IMR-90 (cell line): ENCODE measurements at places on chromosomes 1 and 21. TPM values are rescaled to one million over a fixed set of nuclear protein-coding genes. Genes with fewer than 3 reads are reported as not detected.

The ERRFI1 gene
- 101 and 106 TPM in 2 replicates for total RNA-seq

The UBE2U gene
- total RNA-seq = not detected in 2 replicates

The C1orf141 gene
- not detected in 2 replicates for total RNA-seq

The NTMT2 gene
- total RNA-seq = not detected in 2 replicates

The OVAAL gene
- total RNA-seq = not detected in 2 replicates

The MYBPH gene
- not detected in 2 replicates for total RNA-seq

The PFDN2 gene
- total RNA-seq = 62.4 and 166 TPM in 2 replicates

The TMEM269 gene
- total RNA-seq = not detected in 2 replicates

The CYP4Z1 gene
- not detected in 2 replicates for total RNA-seq

The KRTAP12-1 gene
- total RNA-seq = not detected in 2 replicates

The CELA2B gene
- total RNA-seq = not detected in 2 replicates

The GJA4 gene
- not detected in 2 replicates for total RNA-seq

The PTPN14 gene
- 31.7 and 42.8 TPM in 2 replicates for total RNA-seq

The SERTAD4 gene
- under 0.01 TPM in 2 replicates for total RNA-seq

The NKAIN1 gene
- total RNA-seq = under 0.01 TPM in 2 replicates

The ADAM30 gene
- not detected in 2 replicates for total RNA-seq

The NOS1AP gene
- under 0.01 and 0.18 TPM in 2 replicates for total RNA-seq

The ERICH3 gene
- total RNA-seq = not detected in 2 replicates

The RAB7B gene
- total RNA-seq = 9.1 and 10.6 TPM in 2 replicates

The IVL gene
- total RNA-seq = not detected in 2 replicates

The NMNAT2 gene
- total RNA-seq = 0.36 and 0.56 TPM in 2 replicates

The NCF2 gene
- total RNA-seq = 2.8 and 3.2 TPM in 2 replicates

The CFHR1 gene
- total RNA-seq = not detected in 2 replicates

The CENPS gene
- 9.9 and 11.4 TPM in 2 replicates for total RNA-seq

The PCP4L1 gene
- not detected in 2 replicates for total RNA-seq

The DEDD gene
- total RNA-seq = 35.3 and 47.9 TPM in 2 replicates

The FCRL5 gene
- total RNA-seq = not detected in 2 replicates

The RAB3B gene
- total RNA-seq = 78.5 and 91.9 TPM in 2 replicates

The AP4B1 gene
- 16.7 and 18.1 TPM in 2 replicates for total RNA-seq

The HRNR gene
- total RNA-seq = not detected in 2 replicates

The AKIRIN1 gene
- 42.5 and 63.9 TPM in 2 replicates for total RNA-seq

The C1orf87 gene
- total RNA-seq = not detected in 2 replicates

The TRIM63 gene
- not detected in 2 replicates for total RNA-seq

The SYT14 gene
- 1.3 and 1.4 TPM in 2 replicates for total RNA-seq

The TNFAIP8L2 gene
- not detected in 2 replicates for total RNA-seq

The ADAMTSL4 gene
- total RNA-seq = 0.54 and 0.56 TPM in 2 replicates

The PLPPR5 gene
- under 0.01 TPM in 2 replicates for total RNA-seq

The FAM110D gene
- not detected in 2 replicates for total RNA-seq

The MINDY1 gene
- total RNA-seq = 5.8 and 6.6 TPM in 2 replicates

The CALML6 gene
- not detected in 2 replicates for total RNA-seq

The TCHHL1 gene
- total RNA-seq = not detected in 2 replicates

The CFAP74 gene
- total RNA-seq = not detected in 2 replicates

The ADGRL4 gene
- total RNA-seq = 3.2 and 8.6 TPM in 2 replicates

The RNU1-2 gene
- under 0.01 TPM in 2 replicates for total RNA-seq

The FGR gene
- total RNA-seq = not detected in 2 replicates

The CACHD1 gene
- total RNA-seq = 5.6 and 5.9 TPM in 2 replicates

The NBPF20 gene
- total RNA-seq = 2.9 and 3.1 TPM in 2 replicates

The LCE1D gene
- not detected in 2 replicates for total RNA-seq
